Stimulated activated CD8-positive, alpha-beta memory T cell treated with anti-CD3 and anti-CD28 coated beads, Interleukin-2, amount 100 ng/mL, for 1 hour (primary cell): ENCODE measurements at places on chromosomes 7 and 10.

GRCh38 chr7:36209814-36210183 lies 56.7 kb downstream of the EEPD1 start:
- no peak for DNase-seq

DNA sequence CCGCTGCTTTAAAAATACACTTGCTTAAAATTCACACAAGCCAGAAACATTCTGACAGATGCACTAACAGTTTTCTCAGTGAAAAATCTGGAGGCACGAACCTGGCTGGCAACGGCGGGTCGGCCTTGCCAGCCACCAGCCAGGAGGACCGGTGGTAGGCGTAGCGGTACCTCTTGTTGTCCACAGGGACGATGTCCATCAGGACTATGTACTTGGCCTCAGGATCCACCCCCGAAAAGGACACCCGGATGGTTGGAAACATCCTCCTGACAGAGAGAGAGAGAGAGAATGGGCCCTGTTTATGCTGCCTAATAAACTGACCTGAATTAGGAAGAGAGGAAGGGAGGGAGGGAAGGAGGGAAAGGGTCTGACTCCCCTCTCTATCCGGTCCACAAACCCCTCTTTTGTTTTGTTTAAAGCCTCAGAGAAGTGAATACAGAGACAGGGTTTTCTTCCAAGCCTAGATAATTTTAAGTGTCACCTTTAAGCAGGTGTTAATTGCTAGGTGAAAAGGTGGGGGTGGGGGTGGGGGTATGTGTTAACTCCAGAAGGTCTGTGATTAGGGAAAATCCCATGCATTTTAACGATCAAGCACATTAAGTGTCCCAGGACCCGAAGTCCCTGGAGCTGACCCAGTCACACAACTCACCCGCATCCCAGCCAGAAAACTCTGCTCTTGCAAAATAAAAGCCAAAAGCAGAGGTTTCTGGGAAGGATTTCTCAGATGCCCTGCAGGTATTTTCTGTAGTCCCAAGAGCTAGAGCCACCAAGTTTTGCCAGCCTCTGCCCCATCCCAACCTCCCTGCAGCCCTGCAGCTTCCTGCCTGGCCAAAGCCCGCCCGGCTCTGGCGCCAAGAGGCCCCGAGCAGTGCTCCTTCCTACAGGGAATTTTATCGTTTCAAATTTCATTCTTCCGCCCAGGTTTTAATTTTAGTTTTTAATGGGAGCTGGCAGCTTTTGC lies 5.0 kb downstream of the TBX20 start:
- no peak for DNase-seq

DNA sequence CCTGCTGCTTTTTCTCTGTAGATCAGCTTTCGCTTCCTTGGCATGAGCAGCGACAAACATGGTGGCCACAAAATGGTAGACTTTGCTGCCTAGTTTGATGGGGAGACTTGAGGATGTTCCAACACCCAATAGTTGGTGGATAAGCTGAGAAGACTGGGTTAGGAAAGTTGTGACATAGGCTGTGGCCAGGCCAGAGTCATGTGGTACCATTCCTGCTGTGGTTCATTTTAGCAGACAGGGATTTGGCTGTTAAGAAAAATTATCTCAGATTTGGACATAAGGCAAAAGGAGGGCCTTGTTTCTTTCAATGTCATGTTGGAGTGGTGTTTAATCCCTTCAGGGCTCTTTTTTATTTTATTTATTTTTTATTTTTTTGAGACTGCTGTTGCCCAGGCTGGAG lies 26.6 kb upstream of the FAM180A start:
- DNase-seq, result no peak

- DNase-seq, result no peak
Observed at GRCh38 chr7:1514995-1515401, 10.8 kb upstream of the INTS1 start.

GRCh38 chr7:83055197-83055596 lies 107.5 kb downstream of the PCLO start:
- no peak for DNase-seq

DNA sequence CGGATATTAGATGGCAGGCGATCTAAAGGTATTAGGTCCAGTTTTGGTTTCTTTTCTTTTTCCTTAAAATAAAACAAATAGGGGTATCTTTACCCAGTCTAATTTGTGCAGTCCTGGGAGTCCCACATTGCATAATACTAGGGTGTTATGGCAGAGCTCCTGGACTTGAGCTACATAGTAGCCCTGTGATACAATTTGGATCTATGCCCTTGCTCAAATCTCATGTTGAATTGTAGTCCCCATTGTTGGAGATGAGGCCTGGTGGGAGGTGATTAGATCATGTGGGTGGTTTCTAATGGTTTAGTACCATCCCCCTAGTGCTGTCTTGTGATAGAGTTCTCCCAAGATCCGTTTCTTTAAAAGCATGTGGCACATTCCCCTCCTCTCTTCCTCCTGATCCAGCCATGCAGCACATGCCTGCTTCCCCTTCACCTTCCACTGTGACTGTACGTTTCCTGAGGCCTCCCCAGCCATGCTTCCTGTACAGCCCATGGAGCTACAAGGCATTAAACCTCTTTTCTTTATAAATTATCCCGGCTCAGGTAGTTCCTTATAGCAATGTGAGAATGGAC lies 141.9 kb downstream of the RPS24 start:
- DNase-seq, result no peak

GRCh38 chr7:12391922-12392615 lies 11.6 kb downstream of the VWDE start:
- DNase-seq, result no peak

- DNase-seq, result no peak
Observed at GRCh38 chr10:116120688-116121455, 152.1 kb downstream of the GFRA1 start.

GRCh38 chr10:14692344-14693076 lies 82.2 kb downstream of the FAM107B start:
- DNase-seq, result no peak

DNA sequence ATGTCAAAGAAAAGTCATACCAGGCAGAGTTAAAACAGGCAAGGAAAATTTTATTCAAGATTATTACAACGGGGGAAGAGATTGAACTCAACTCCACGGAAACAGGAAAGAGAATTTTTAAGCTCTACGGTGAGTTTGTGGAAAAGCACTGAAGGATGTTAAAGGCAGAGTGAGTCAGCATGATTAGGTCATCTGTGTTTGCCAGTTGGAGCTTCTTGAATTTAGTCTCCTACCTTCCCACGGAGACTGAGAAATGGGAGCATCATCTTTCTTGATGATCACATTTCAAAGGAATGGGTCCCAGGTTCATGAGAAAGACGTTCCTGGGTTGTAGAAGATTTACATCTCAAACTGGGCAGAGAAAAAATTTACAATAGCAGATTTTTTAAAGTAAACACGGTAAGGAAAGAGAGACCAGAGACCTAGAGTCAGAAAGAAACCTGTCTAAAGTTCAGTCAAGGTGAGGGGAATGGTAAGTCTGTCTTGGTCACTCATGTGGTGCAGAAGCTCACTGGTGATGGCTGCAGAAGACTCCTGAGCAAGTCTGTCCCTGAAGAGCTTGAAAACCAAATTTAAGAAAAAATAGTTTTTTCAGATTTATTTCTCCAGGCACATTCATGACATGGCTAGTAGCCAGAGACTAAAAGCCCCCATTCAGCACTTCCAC lies 516.9 kb upstream of the LRRN3 start:
- no peak for DNase-seq

GRCh38 chr10:8229153-8229552 lies 174.7 kb downstream of the GATA3 start:
- no peak for DNase-seq

GRCh38 chr10:129140921-129141885 lies 325.8 kb upstream of the MGMT start:
- no peak for DNase-seq

- no peak for DNase-seq
Observed at GRCh38 chr10:7397049-7398035, 13.5 kb downstream of the SFMBT2 start.

DNA sequence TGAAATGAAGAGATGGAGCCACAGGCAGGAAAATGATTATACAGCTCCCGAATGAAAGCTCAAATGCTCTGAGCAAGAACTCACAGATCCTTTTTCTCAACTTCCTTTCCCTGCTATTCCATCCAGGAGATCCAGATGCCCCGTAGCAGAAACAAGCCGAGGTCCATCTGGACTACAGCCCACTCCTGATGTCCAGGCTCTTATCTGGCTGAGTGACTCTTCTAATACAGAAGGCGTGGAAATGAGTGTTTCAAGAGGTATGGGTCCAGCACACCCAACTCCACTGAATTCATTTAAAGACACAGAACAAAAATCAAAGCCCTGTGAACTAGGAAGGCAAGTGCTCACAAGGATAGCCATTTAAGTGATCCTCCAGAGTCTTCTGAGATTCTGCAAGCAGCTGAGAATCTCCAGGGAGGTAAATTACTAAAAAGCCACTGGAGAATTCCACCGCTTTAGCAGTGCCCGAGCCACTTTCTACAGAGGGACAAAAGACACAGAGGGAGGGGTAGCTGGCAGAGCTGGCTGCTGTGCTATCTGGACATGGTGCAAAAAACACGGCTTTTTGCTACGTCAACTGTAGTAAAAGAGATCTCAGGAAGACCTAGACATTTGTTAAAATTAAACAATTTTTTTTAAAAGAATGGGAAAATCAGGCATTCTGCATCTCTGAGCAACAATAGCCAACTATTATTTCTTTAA lies 24.5 kb downstream of the FAM171A1 start:
- no peak for DNase-seq

- no peak for DNase-seq
Observed at GRCh38 chr10:59325116-59325515, 37.2 kb downstream of the FAM13C start.

DNA sequence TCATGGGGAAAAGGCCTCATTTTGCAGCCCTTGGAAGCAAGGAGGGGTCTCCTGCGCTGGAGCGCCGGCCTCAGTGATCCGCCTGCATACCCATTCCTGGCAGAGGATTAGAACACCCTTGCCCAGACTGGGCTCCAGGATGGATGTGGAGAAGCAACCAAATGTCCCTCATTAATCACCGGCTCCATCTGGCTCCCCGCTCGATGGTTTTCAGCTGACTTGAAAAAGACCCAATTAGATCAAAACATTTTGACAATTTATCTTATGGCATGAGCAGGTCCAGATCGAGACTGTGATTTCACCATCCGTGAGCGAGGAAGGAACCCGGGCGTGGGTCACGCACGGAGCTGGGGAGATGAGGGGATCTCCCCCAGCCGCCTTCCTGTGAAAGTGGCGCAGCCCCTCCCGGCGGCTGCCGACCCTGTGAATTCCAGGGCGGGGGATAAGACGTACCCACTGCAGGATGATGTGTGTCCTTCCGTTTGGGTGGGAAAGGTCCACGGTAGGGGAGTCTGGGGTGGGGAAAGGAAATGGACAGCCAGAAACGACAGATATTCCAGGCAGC lies 141.6 kb downstream of the EMX2 start:
- DNase-seq, result no peak

DNA sequence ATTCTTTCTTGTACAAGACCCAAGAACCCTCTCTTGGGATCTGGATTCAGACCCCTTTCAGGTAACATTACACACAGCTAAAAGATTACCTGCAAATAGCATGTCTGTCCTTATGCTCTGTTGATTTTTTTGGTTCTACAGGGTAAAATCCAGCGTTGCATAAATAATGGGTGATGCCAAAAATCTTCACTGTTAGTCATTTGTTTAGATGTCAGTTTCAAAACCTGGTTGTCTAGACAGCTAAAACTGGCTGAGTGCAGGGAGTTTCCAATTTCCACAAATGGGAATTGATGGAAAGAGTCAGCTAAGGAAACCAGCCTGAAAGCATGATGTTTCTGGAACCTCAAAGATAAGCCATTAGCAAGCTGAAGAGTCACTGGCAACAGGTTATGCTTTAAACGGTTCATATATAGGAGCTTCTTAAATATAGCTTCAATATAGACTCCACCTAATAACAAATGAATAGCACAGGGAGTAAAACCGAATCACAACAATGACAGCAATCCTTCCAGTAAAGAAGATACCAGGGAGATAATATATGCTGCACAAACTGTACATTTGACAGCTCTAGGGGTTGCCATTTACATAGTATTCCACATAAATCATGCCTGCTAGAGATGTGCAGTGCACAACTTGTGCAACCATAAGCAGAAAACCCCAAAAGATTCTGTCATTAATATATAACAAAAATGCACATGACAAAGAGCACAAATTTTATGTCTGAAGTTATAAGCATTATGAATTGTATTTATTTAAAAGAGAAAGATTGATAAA lies 20.4 kb downstream of the CCDC71L start:
- no peak for DNase-seq

DNA sequence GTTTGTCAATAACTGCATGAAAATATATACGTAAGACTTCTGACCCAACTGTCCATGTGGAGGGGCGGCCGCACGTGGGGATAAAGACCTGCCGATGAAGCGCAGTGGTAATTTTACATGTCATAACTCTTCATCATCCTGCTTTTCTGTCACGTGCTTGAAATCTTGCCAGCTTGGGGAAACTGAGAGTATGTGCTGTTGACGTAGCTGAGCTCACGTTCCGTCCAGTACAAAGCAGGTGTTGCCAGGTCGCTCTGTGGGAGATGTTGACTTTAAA lies 105.1 kb downstream of the INPP5A start:
- DNase-seq, result no peak

- no peak for DNase-seq
Observed at GRCh38 chr7:30752484-30752883, 549 bp downstream of the INMT start.

- no peak for DNase-seq
Observed at GRCh38 chr7:45625714-45626440, 51.7 kb downstream of the ADCY1 start.

DNA sequence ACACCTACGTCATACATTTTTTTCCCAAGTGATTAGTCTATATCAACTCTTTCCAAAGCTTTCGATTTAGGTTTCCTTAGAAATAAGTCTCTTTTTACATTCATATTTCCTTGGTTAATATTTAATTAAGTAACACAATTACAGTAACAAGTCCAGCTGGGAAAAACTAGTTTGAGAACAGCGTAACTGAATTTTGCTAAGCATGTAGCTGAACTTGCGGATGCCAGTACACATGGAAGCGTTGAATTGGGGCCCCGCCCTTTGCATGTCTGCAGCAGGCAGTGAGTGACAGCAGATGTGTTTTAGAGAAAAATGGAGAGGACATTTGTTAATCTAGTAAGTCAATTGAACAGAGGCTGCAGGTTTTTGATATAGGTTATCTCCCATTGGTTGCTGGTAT lies 72.5 kb downstream of the TAF3 start:
- no peak for DNase-seq

- no peak for DNase-seq
Observed at GRCh38 chr7:28729727-28730126, 228.4 kb downstream of the TRIL start.
